Thoracic aorta (tissue), 2 donors: ENCODE measurements at places on chromosomes 2 and 18.

- H3K4me1 ChIP-seq, result no peaks in the 10 kb centered on the region
- no peak overlapping the region for H3K4me3 ChIP-seq
- H3K27ac ChIP-seq, result no peak overlapping the region
Observed at GRCh38 chr2:9115229-9115628, 91.4 kb upstream of the ASAP2 start.

- no peaks in the 10 kb centered on the region for H3K36me3 ChIP-seq
- no peak overlapping the region for H3K27ac ChIP-seq
- peaks cover 13% of the 10 kb centered on the region for H3K4me1 ChIP-seq
- no peaks in the 10 kb centered on the region for H3K27me3 ChIP-seq
- H3K4me3 ChIP-seq, result no peak overlapping the region
Observed at GRCh38 chr18:49021433-49022129, 70.8 kb upstream of the SMAD7 start.

- no peak for DNase-seq
- no peaks in the 10 kb centered on the region for H3K4me1 ChIP-seq
- H3K36me3 ChIP-seq, result no peaks in the 10 kb centered on the region
- H3K27me3 ChIP-seq, result no peaks in the 10 kb centered on the region
- H3K4me3 ChIP-seq, result no peak overlapping the region
Observed at GRCh38 chr2:240393831-240394410, 41.5 kb upstream of the GPC1 start.

- H3K27ac ChIP-seq, result no peak overlapping the region
- peaks cover 26% of the 10 kb centered on the region for H3K4me1 ChIP-seq
- H3K4me3 ChIP-seq, result no peak overlapping the region
- peaks cover 6% of the 10 kb centered on the region for H3K36me3 ChIP-seq
Observed at GRCh38 chr2:30530346-30530745, 83.3 kb downstream of the LCLAT1 start.

DNA sequence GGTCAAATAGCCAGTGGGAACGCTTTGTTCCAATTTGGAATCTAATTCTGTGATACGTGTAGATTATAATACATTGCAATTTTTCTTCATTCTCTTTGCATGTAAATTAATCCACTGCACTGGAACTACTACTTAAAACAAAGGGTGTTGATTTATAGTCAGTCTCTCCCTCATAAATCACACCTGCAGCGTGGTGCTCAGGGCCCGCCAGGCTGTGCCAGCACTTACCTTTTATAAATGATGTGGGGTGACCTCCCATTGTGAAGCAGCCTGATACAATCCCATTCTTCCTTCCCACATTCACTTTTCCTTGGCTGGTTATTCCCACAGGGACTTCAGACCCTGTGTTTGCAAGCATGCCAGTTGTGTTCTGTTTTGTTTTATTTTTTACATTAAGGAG, 302.3 kb upstream of the ID2 start:
- H3K4me1 ChIP-seq, result no peaks in the 10 kb centered on the region
- no peaks in the 10 kb centered on the region for H3K36me3 ChIP-seq
- no peak overlapping the region for H3K4me3 ChIP-seq
